CD4-positive, alpha-beta T cell treated with Interleukin-21 for 1 hour (primary cell): ENCODE measurements at places on chromosomes 2 and 18.
A peak's percentile ranks its signal among the peaks of the same experiment; 100 is the strongest.

GRCh38 chr18:2494921-2495320 lies 76.4 kb downstream of the METTL4 start:
- no peak for DNase-seq

GRCh38 chr2:14641116-14641515 lies 8.6 kb downstream of the LRATD1 start:
- no peak for DNase-seq

DNA sequence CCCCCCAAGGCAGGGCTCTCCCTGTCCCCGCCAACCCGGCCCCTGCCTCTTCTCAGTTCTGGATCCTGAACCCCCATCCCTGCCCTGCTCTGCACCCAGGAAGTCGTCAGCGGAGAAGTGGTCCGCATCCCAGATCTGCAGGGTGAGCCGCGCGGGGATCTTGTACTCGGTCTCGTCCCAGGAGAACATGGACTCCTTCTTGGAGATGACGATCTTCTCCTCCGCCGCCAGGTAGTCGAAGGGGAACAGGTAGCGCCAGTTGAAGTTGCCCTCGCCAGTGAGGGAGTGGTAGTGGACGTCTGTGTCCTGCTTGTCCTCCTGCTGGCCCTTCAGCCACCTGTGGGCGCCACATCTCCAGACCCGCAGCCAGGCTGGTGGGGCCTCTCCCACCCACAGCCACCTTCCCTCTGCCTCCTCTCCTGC lies 16.3 kb downstream of the OTOF start:
- no peak for DNase-seq

- DNase-seq = no peak
Observed at GRCh38 chr2:69538872-69539548, 101.8 kb upstream of the NFU1 start.

DNA sequence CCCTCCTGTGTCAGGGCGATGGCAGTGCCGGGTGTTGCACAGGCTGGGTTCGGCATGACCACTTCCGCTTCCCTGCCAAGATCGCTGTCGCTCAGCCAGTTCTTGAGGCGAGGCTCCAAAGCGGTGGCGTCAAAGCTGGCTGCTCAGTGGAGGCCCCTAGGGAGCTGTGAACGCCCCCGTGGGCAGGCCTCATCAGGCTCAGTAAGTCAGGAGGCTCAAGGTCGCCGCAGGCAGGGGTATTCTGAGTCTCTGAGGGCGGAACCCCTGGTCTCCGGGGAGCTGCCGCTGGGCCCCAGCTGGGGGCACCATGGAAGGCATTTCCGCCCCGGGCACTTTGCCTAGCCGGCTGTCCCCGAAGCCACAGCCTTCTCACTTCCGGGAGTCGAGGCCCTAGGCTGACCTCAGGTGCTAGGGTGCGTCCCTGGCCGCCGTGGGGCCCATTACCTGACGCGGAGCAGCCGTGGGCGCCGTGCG lies 210.4 kb downstream of the SOCS6 start:
- no peak for DNase-seq

GRCh38 chr2:28586867-28587266 lies 91.0 kb downstream of the PLB1 start:
- DNase-seq = peak; percentile 70
